Brain (organoid and tissue), 16 donors: ENCODE measurements at places on chromosomes 7 and 10. TPM values are rescaled to one million over a fixed set of nuclear protein-coding genes. Genes with fewer than 3 reads are reported as not detected.

DNA sequence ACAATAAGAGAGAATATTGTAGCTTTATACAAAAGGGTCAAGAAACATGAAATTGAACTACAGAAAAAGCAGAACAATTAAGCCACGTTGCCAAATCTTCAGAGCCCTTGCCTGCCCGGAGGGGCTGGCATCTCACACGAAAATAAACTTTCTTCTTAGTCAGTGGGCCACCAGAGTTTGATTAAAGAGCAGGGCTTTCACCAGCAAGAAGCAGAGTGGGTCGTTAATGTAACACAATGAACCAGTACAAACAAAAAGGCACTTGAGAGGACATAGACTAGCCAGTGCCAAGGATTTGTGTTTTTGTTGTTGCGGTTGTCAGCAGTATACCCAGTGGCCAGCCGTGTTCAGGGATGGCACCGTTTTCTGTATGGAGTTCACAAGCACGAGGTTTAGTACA is 155.4 kb downstream of the NRP1 start:
- DNase-seq = no peak

DNA sequence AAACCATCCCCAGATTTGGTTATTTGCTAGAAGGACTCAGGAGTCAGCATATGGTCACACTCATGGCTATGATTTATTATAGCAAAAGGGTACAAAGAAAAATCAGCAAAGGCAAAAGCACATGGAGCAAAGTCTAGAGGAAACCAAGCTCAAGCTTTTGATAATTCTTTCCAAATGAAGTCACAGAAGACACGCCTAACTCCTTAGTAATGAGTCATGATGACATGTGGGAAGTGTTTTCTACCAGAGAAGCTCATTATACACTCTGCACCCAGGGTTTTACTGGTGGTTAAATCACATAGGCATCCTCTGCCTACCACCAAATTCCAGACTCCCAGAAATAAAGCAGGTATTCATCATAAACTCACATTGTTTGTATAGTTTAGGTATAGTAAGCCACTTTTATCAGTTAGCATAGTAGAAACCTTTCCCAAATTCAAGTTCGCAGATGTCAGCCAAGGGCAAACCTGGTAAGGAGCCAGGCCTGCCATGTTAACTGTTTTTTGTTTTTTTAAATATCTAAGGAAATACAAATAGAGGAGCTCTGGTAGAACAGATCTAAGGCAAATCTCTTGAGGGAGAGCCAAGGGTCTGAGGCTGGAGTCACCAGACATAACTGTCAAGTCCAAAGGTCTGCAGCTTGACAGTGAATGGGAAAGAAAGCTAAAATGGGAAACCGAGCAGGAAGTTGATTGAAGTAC is 15.4 kb upstream of the HIBADH start:
- DNase-seq = no peak

DNA sequence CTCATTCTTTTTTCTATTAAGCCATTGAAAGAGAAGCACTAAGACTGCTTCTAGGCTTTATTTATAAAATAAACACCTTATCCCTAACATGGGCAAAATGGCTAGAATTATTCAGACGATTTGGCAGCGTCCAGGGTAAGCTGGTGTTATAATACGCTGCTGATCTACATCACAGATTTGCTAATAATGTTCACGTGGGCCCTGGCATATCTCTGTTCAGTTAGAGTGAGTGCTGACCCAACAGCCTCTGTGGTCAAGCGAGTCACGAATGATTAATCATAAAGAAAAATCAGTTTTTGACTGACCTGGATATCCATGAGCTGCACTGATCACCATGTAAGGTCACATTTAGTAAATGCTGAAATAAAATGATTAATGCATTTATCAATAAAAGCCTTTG is 28.4 kb upstream of the CBLL1 start:
- no peak for DNase-seq

RNF32 gene
- 0.92 TPM for polyA plus RNA-seq
